AG09319 (cell line): ENCODE measurements at places on chromosomes 1 and 21.

GRCh38 chr1:39562886-39563285, 13.7 kb downstream of the PABPC4 start:
- DNase-seq = no peak

DNA sequence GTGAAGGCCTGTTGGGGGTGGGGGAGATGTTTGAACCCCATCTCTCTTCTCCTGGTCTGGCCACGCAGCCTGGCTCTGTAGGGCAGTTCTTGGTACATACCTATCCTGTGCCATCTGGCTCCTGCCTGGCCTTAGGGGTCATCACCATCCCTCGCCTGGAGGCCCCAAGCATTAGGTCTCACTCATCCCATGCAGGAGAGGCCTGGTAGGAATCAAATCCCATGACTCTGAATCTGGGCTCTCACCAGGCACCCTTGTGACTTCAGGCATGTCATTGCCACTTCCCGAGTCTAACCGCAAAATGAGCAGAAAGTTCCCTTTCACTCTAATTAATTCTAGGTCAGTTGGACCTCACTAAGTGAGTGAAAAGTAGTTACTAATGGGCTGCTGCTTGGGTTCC, 37.2 kb downstream of the ETNK2 start:
- DNase-seq = no peak

GRCh38 chr1:100308777-100309176, 42.8 kb downstream of the RTCA start:
- DNase-seq = no peak

DNA sequence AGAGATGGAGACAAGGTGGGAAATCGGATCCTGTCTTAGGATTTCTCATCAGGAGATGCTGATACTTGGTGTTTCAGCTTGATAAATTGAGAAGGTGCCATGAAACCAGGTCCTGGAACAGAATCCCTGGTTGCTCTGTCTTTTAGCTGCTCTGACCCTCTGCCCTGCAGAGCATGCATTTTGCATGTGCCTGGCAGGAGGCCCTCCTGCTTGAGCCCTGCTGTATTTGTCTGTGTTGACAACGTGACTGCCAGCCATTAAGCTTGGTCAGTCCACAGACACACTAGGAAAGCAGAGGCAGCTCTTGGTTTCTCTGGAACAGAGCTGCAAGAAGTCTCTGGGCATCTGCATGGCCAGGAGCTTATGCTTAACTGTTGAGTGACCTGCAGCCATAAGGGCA, 2.5 kb downstream of the SLC25A44 start:
- DNase-seq = no peak

- no peak for DNase-seq
These were observed 21.8 kb upstream of the ADGRB2 start for GRCh38 chr1:31785947-31786290.

DNA sequence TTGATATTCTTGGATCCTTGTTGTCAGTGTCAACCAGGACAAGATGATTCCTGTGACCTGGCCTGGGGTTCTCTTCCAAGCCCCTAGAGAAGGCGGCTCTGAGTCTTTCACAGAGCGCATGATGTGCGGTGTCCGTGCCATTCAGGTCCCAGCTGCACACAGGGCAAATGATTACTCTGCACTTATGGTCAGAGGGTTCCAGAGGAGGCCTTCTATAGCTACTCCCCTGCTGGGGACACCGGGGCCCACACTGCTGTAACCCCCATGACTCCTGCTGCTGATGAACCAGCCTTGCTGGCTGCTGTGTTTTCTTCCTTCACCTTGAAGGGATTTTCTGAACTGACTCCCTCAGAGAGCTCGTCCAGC, 1.5 kb downstream of the PTGFRN start:
- no peak for DNase-seq

DNA sequence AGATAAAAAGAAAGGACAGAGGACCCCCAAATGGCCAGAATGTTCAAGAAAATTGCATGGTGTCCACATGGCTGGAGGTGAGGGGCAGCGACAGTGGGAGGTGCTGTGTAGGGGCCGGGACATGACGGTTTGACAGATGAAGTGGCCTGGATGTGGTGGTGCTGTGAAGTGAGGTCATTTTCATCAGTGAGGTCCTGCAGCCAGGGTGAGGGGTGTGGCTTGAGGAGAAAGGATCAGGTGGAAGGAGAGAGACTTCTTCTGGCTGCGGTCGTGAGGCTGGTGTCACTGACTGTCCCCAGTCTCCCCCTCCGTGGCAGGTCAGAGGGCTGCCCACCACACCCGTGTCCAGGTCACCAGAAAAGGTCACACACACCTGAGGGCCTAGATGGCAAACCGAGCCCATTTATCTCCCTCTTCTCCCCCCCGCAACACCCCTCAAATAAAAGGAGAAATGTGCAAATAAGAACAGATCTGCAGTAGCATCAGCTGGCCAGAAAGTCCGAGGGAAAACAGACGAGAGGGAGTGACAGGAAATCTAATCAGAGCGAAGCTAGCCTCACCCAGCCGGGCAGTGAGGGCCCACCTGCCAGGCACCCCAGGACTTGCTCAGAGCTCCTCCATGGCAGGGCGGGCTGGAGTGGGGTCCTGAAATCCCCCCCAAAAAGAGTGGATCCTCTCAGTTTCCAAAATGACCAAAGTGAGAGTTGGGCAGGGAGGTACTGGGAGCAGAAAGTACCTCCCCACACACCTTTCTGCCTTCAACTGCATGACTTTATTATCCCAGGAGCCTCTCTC, 148.5 kb upstream of the EDN2 start:
- DNase-seq = no peak

GRCh38 chr1:113012149-113012548, 56.2 kb upstream of the SLC16A1 start:
- DNase-seq = no peak

GRCh38 chr1:24932284-24932683, 2.2 kb upstream of the RUNX3 start:
- no peak for DNase-seq

- DNase-seq = no peak
These were observed 217.6 kb downstream of the LTN1 start for GRCh38 chr21:28775071-28775470.

- DNase-seq = no peak
These were observed 101.7 kb upstream of the KRTAP19-8 start for GRCh38 chr21:31140025-31140424.

GRCh38 chr1:243482141-243483022, 226.5 kb downstream of the SDCCAG8 start:
- no peak for DNase-seq

GRCh38 chr1:29415156-29415830, 179.0 kb downstream of the PTPRU start:
- DNase-seq = no peak

DNA sequence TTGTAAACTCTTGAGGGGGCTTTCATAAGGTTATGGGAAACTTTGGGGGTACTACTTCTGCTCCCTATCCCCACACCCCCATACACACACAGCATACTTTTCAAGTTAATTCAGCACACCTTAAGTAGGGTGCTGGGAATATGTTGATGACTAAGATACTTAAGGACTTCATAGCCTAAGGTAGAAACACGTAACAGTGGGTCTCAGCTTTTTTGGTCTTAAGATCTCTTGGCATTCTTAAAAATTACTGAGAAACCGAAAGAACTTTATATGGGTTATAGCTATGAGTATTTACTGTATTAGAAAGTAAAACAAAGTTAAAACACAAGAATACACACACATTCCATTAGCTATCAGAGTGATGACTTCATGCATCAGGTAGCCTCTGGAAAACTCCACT, 2.1 kb downstream of the OTUD3 start:
- DNase-seq = no peak

- DNase-seq = no peak
These were observed 104.2 kb downstream of the KIAA0319L start for GRCh38 chr1:35453031-35453430.

- DNase-seq = no peak
These were observed 85.3 kb downstream of the EDEM3 start for GRCh38 chr1:184669391-184669790.

- DNase-seq = no peak
These were observed 7.1 kb upstream of the TPM3 start for GRCh38 chr1:154198756-154199562.

GRCh38 chr1:208475951-208476845, 232.0 kb upstream of the PLXNA2 start:
- no peak for DNase-seq

GRCh38 chr1:45334308-45335245, 5.4 kb upstream of the TOE1 start:
- DNase-seq = no peak

- DNase-seq = no peak
These were observed 89.9 kb upstream of the DSCAM start for GRCh38 chr21:40936771-40937261.

DNA sequence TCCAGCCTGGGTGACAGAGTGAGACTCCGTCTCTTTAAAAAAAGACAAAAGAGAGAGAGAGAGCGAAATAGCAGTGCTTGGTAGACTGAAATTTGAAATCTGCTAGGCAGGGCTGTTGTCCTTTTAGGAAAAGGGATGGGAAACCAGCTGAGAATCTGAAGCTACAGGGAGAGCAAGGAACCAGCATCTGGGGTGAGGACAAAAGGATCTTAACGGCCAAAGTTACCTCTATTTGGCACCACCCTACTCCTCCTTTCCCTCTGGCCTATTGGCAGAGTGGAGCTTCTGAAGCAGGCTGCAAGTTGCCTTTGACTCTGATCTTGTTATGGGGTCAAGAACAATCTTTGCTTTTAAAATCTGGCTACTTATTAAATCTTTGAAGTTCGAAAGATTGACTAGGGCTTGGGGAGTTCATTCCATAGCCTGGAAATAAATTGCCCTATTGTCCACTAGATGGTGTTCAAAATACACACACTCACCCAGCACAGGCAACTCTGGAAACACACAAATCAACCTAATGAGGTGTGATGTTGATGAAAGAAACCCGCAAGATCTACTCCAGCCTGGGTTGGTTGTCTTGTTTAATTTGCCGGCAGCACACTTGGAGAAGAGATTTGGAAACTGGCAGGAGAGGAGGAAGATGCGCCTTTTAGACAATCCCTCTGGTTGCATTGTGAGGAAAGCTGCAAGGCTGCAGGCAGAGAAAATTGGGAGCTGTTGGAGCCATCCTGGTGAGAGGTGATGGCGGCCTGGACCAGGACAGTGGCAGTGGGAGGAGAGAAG, 16.5 kb upstream of the PARP1 start:
- DNase-seq = no peak

DNA sequence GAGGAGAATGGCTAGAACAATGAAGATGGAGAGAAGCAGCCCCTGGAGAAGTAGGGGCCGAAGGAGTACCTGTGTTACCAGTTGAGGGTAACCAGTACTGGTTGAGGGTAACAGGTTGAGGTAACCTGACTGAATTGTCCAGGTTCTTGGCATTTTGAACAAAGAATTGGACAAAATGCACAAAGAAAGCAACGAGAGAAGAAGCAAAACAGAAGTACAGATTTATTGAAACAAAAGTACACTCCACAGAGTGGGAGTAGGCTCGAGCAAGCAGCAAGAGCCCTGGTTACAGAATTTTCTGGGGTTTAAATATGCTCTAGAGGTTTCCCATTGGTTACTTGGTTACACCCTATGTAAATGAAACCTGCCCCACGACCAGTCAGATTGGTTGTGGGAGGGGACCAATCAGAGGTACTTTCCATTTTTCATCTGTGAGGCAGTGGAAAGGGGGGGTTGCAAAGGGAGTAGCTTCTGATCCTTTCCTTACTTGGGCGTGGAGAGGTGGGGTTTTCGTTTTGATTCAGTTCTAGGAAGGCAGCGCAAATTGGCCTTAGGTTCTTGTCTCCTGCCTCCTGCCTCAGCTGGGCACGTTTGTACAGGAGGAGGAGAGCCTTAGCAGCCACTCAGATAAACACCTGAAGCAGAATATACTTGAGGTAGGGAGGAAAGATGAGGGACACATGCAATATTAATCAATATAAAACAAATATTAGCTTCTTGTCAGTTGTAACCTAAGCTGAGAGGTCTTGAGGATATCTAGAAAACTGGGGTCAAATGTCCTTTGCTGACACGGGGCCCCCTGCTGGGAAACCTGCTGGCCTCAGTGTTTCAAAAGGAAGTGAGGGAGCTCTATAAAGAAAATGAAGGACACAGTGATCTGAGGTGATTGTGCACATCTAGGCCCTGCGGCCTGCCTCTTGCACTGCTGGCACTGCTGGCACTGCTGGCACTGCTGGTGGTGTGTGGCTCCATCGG, 14.3 kb upstream of the LSM10 start:
- DNase-seq = no peak

DNA sequence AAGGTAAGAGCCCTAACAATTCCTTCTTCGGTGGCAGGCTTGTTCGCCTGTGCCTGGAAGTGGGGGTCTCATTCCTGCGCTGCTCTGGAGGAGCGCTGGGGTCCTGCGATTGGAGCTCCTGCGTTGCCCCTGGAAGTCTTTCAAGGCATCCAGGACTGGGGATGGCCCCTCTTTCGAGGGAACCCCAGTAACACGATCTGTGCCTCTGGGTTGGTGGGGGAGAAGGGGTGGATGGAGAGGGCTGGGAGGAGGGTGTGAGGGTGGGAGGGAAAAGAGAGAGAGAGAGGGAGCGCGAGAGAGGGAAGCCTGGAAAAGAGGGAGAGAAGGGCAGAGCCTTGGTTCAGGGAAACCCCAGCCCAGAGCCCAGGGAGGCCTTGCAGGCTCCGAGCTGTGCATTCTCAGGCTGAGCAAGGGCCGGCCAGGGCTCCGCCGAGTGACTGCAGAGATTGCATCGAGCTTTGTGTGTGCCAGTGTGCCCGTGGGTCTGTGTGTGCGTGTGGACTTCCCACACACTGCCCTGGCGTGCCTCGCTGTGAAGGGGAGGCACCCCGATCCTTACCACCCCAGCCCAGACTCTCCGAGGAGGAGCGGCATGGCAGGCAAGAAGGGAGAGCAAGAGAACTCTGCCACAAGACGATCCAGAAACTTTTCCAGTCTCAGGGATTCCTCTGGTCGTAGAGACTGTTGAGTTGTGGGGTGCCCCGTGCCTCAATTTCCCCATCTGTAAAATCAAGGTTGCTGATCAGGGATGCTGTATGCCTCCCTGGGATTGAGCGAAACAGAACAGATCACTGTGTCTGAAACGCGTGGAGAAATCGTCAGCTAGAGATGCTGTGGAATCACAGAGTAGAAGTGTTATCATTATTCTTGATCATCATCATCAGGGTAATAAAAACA, 619 bp downstream of the BCL9 start:
- DNase-seq = no peak

GRCh38 chr1:96072021-96072420, 649.6 kb upstream of the PTBP2 start:
- no peak for DNase-seq

- DNase-seq = no peak
These were observed 1388.1 kb downstream of the AMY1C start for GRCh38 chr1:105137543-105138457.

DNA sequence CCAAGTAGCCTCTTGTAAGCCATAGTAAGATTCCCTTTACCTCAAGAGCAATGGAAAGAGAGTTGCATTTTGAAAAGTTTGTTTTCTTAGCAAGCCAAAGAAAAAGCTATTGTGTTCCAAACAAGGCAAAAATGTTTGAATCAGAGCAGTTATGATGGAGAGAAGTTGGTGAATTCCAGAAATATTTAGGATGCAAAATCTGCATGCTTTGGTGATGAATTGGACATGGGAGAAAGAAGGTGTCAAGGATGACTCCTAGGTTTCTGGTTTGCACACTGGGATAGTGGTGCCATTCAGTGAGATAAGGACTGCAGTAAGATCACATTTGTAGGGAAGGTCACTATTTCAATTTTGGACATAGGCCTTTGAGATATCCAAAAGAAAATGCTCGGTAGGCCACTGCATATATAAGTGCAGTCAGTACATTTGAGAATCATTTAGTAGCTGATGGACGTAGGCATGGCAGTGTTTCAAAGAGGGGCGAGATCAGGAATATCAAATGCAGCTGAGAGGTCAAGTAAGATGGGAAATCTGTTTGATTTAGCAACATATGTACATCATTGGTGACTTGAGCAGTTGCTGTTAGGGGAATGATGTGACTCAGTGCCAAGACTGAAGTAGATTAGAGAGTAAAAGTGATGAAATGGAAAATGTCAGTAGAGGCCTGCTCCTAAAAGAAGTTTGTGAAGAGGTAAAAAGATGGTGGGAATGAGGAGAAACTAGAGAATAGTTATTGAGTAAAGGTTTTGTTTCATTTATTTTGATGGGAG, 33.9 kb upstream of the GPR25 start:
- no peak for DNase-seq
